GM03348 (cell line): ENCODE measurements at places on chromosomes 4 and X.
A peak's percentile ranks its signal among the peaks of the same experiment; 100 is the strongest.

DNA sequence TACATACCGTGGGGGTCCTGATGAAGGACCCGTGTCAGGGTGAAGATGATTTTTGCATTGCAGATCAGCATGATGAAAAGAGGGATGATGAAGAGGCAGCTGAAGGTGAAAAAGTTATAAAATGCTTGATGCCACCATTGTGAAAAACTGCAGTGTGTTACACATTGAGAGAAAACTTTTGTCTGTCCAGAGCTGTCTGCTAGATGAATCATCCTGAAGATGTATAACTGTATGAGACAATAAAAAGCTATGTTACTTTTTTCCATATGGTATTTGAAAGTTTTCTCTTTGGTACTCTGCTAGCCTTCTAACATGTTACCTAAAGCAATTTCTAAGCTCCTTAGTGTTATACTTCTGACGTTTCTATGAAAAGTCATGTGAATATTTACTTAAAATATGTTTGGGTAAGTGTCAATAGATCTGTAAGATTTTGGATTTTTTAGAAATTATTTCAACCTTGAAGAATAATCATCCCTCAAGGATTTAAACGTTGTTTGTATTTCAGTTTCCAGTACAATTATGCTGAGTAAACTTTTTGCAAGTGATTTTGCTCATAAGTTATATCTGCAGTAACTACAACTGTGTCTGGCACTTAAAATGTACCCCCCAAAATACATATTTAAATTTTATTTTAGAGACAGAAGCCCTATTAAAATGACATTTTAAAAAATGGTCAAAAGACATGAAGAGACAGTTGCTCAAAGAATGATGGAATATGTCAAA lies 9.5 kb downstream of the GNRHR start:
- no peak for DNase-seq

DNA sequence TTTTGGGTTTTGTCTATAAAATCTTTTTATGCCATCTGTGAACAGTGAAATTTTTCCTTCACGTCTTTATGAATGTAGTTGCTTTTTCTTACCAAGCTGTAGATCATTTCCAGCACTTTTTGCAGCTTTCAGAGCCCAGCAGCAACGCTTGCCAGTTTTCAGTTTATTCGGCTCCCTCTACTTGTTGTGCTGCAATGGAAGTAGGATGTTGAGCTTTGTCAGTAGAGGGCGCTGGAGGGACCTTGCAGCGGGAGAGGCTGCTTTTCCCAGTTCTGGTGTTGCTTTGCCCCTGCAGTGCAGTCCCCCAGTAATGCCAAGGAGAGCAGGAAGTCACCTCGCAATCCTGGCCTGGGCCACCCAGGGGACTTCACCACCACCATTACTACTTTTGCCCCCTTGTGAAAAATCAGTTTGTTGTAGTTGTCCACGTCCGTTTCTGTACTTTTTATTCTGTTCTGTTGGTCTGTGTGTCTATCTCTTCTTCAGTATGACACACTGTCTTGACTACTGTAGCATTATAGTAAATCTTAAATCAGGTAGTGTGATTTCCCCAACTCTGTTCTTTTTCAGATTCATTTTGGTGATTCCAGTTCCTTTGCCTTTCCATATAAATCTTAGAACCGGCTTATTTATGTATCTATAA lies 21.8 kb downstream of the CMC4 start:
- DNase-seq, result peak; percentile 33

DNA sequence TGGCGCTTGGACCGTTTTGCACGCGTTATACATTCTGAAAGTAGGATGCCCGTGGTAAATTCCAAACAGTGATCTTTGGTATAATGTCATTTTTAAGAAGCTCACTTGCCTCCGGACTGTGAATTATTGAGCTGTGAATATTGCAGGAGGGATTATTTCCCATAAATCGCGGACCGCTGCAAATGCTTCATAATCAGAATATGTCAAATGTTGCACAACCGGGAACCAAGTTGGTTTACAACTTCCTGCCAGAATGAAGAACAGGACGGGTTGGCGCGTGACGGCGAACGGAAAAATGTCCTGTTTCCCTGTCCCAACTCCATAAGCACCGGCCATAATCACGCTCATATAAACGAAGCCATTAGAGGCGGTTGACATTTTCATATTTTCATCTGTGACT lies 67.6 kb downstream of the SHOX start:
- DNase-seq, result no peak

- no peak for DNase-seq
Measured at GRCh38 chr4:130023088-130023487, 927.1 kb downstream of the C4orf33 start.

DNA sequence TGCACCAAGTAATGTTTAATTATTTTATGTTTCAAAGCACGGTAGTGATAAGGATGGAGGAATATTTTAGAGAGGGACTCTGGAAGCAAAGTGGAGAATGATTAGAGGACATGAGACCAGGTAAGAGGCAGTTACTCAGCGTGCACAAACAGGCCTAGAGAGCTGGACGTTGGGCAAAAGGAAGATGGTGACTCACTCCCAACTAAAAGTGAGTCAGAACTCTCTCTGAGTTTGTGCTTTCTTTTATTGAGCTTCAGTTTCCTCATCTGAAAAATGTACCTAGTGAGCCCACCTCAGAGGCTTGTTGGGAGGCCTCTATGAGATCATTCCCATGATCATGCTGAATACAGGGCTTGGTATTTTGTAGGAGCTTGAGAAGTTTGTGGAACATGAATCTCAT lies 1.6 kb upstream of the ZC4H2 start:
- DNase-seq, result no peak

DNA sequence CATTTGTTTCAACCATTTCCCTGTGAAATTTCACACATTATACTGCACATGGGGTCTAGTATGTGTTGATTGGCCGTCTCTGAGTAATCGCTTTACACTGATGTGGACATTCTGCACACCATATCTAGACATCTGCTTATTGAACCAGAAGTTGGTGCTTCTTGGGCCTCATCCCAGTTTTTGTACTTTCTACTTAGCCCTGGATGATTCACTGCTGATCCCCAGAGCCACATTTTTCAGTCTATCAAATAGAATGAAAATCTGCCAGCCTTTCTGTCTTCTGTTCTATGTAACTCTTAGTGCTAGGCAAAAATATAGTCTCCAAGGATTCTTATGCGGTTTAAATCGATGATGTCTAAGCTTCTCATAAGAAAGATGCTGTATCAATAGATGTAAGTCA lies 40.5 kb upstream of the RELL1 start:
- DNase-seq, result peak; percentile 47

DNA sequence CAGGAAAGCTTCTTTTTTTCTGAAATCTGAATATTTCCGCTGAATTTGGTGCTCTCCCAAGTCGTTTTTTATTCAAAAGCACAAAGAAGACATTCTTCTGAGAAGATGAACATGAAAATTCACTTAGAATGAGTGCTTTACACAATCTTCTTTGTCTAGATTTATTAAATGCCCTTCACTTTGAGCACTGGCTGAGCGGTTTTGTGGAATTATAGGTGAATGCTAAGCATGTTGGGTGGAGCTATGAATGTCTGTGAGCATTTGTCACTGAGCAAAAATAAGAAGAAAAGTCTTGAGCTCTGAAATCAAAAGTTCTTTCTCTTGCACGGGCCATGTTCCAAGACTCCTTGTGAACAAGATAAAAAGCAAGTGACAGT lies 13.1 kb downstream of the GASK1B start:
- no peak for DNase-seq

DNA sequence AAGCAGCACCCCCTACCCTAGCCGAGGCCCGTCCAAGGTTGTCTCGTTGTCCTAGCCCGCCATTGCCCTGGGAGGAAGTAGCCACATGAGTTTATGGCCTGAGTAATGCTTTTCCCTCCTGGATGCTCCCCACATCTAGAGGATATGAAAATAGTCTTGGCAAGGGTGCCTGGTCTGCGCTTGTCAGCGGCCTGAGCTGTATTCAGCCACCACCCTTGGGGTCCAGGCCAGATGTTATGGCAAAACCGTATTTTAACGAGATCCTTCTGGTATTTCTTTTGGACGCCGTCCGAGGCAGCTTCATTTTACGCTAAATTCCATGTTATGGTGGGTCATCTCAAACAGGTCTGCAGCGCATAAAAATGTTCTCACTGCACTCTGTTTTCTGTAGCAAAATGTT lies 89.3 kb downstream of the GPR143 start:
- DNase-seq, result no peak

DNA sequence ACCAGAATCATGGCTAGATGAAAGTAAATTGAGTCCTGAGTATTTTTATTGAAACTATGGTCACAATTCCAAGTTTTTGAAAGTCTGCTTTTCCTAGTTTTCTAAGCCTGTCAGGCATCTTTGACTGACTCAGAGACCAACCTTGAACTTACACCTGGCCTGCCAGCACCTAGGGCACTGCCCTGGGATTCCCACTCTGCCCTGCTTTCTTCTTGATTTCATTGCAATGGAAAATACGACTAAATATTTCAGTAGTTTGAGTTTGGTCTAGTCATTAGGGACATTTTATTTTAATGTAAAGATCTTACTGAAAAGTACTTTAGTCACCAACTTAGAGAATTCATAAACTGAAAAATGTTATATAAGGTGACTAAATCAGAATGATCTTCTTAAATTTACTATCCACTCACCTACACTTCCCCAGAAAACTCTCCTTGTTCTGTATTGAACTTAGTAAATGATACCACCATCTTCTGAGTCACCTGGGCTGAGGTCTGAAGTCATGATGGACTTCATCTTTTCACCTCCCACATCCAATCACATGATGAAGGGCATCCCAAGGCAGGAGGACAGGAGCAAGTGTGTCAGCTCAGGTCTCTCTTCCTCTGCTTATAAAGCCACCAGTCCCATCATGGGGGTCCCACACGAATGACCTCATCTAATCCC lies 11.6 kb upstream of the PYURF start:
- no peak for DNase-seq

GRCh38 chr4:177239477-177239876 lies 70.2 kb upstream of the NEIL3 start:
- DNase-seq, result no peak

DNA sequence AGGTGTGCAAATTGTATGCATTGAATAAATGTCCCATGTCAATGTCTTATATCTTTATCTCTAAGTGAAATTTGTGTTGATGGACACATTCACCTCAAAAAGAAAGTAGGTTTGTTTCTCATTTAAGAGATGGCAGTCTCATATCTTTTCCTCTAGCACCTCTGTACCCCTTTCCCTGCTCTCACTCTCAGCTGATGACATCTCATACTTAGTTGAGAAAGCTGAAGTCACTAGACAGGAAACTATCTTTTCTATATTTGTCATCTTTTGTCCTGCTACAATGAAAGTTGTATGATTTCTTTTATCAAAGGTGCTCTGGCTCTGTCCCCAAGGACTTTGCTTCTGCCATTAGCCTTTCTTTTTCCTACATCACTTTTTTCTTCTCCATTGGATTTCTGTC lies 84.0 kb upstream of the GRPR start:
- no peak for DNase-seq

DNA sequence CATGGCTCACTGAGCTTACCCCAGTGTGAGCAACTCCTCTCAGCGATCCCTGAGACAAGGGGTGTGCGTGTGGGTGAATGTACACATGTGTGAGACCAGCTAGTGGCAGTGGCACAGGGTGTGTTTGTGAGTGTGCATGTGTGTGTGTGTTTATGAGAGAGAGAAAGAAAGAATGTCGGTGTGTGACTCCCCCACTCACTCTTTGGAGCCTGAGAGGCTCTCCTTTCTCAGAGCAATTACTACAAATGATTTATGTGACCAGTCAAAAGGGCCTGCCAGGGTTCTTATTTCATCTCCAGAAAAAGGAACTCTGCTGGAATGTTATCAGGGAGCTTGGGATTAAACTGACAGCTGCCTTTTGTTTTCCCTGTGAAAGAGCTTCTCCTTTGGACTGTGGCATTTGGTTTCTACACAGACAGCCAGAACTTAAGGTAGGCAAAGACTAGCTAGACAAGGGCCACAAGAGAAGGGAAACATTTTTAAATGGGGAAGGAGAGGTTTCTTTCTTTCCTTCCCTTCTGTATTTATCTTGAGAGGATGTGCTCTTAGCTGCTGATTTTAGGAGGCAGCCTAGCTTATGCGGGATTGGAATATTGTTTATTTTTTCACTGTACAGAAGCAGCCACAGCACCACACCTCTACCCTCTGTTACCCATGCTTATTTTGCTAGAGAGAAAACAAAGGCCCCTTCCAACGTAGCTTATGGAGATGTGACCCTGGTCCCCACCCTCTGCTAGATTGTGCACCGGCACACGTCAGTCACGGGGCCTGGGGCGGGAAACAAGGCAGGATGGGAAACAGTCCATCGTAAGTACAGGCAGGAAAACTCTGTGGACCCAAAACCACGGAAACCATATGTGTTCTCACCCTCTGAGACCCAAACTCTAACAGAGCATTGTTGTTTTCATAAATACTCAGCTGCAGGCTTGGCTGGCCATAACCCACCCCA lies 143.5 kb downstream of the MGST2 start:
- no peak for DNase-seq

- DNase-seq, result peak; percentile 11
Measured at GRCh38 chr4:73447671-73448070, 11.7 kb downstream of the AFP start.

DNA sequence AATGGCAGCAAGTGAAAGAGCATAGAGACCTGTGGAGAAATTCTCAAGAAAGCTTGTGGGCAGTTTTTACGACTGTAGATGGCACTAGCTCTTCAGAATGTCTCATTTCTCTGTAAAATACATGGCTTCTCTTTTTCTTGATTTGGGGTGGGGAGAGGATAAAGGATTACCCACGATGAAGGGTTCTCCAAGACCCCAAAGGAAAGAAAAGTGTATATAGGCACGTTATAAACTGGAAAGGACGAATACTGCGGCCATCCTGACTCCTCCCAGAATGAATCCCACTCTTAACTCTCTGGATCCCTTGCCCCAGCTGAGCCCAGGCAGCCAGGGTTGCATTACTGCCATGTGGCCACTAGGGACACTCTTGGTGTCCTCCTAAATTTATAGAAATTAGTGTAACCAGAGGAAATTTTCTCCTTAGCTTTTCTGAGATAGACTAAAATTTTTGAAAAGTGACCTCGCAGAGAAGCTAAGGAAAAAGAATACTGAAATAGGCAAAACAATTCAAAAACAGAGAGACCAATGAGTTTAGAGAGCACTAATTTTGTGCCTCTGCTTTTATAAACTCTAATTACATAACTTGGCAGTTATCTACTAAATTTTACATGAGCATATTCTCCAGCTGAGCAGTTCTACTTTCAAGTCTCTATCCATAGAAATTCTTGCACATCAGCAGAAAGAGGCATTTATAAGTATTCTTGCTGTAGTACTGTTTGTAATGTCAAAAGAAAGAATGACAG lies 37.8 kb upstream of the PCDH19 start:
- DNase-seq, result peak; percentile 48

GRCh38 chrX:133546441-133546840 lies 131.2 kb upstream of the GPC4 start:
- DNase-seq, result no peak

- DNase-seq, result peak; percentile 64
Measured at GRCh38 chrX:153781428-153782047, 697 bp downstream of the SRPK3 start.

- DNase-seq, result no peak
Measured at GRCh38 chr4:101851672-101852071, 61.1 kb downstream of the BANK1 start.

- DNase-seq, result no peak
Measured at GRCh38 chr4:184896868-184897715, 71.3 kb upstream of the ACSL1 start.

- no peak for DNase-seq
Measured at GRCh38 chr4:147182041-147182440, 236.4 kb upstream of the TTC29 start.

- DNase-seq, result no peak
Measured at GRCh38 chr4:2638730-2639129, 102.3 kb downstream of the FAM193A start.

GRCh38 chr4:48226199-48226598 lies 43.4 kb downstream of the TEC start:
- DNase-seq, result no peak

- no peak for DNase-seq
Measured at GRCh38 chr4:185920171-185920570, 108.2 kb upstream of the SORBS2 start.
